HuH-7 (cell line): ENCODE measurements at places on chromosomes 4 and X.

DNA sequence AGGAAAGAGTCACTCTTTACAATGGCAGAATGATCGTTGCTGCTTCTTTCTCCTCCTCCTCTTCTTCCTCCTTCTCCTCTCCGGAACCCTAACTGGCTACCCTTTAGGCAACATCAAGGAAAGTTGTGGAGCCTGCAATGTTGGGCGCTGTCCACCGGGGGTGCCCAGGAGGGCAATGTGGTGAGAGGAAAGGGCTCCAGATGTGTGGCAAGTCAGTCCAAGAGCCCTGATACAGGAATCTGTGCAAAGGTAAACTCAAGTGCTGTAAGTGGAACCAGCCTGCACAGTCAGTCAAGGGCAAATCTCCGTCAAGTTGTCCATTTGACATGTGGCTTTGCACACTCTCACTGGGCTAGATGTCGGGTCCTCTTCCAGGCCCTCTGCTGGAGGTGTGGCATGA, 2.8 kb downstream of the RTL5 start:
- DNase-seq: peak; percentile 36

DNA sequence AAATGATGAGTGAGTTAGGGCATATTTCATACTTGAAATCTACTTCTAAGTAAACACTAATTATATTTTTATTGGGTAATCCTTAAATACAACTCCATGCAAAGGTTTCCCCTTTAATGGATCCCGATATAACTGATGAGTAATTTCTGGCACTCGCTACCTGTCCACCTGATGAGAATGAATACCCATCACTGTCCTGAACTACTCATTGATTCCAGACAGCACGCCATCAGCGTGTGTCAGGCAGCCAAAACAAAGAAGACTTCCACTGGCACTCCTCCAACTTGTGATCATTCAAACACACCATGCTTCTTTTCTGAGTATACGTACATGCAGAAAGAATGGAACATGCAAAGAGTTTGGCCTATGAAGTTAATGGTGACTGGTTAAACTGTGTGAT, 69.4 kb downstream of the HCCS start:
- no peak for DNase-seq

DNA sequence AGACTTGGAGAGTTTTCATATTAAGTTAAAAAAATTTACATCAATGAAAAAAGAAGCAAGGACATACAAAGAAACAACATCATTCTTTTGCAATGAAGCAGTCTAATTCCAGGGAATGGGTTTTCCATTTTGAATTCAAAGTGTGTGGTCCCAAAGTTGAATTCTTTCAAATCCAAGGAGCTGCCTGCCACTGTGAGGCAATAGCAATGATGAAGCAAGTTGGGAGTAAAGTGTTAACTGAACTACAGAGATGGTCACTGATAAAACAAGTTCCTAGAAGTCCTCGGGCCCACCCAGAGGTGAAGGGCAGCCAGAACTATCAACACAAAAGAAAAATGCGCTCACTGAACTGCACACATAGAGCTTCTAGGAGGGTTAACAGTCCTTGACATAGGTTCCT, 115.9 kb downstream of the RAB28 start:
- DNase-seq: peak; percentile 5

DNA sequence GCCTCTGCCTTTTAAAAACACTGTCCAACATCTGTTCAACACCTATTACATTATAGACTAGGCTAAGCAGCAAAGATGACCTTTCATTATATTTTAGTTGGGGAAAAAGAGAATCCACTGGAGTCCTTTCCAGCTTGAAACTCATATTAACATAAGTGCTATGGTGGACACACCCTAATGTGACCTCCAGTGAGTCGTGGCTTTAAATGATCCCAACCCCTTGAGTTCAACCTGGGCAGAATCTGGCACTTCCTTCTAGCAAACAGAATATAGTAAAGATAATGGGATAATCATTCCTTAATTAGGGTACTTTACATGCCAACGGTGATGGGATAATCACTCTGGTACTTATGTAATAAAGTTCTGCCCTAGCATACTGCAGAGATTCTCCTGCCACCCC, 162.6 kb downstream of the MAB21L2 start:
- DNase-seq: no peak

DNA sequence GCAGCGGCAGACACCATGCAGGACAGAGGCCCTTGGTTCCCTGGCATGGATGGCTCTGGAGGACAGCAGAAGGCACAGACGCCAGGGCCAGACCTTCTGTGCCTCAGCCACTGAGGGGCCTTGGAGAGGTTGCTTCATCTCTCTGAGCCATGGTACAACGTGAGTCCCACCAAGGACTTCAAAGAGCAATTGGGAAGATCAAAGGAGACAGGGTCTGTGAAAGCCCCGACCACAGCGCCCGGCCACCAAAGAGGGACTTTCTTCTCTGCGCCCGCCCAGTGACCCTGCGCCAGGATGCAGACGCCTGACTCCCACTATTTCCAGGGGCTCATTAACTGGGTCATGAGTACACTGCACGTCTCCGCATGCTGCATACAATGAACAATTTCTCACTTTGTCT, 174.0 kb downstream of the AFAP1 start:
- no peak for DNase-seq

DNA sequence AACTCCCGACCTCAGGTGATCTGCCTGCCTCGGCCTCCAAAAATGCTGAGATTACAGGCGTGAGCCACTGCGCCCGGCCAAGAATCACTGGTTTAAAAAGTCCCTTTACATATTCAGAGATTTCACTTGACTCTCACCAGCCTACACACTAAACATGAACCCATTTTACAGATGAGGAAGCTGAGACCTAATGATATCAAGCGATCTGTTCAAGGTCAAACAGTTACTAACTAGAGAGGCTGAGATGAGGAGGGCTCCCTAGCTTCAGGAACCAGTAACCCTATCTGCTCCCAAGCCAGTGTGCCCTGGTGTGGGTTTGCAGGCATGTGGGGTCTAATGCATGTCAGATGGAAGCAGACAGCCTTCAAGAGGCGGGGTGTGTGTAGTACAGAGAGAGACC, 59.6 kb upstream of the AFAP1 start:
- no peak for DNase-seq

- no peak for DNase-seq
Measured at GRCh38 chrX:115583496-115584004, 22.6 kb downstream of the PLS3 start.

DNA sequence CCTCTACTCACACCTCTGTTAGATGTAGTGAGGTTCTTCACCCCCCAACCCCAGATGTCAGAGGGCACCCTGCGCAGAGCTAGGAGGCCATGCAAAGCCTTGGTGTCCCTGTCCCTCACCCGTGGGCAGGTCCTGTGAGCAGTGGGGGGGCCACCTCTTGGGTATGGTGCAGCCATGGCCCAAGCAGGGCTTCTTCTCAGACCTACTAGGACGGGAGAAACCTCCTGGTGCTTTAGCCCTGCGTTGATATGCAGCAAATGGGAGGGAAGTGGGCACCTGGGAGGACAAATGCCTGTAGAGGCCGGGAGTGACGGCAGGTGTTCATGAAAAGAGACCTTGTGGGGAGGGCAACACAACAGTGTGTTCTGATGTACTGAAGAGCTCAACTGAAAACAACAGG, 38.5 kb upstream of the MSANTD1 start:
- DNase-seq: no peak

- no peak for DNase-seq
Measured at GRCh38 chr4:25884031-25884782, 21.4 kb upstream of the SEL1L3 start.

GRCh38 chr4:114547340-114548134, 51.1 kb upstream of the UGT8 start:
- DNase-seq: no peak

DNA sequence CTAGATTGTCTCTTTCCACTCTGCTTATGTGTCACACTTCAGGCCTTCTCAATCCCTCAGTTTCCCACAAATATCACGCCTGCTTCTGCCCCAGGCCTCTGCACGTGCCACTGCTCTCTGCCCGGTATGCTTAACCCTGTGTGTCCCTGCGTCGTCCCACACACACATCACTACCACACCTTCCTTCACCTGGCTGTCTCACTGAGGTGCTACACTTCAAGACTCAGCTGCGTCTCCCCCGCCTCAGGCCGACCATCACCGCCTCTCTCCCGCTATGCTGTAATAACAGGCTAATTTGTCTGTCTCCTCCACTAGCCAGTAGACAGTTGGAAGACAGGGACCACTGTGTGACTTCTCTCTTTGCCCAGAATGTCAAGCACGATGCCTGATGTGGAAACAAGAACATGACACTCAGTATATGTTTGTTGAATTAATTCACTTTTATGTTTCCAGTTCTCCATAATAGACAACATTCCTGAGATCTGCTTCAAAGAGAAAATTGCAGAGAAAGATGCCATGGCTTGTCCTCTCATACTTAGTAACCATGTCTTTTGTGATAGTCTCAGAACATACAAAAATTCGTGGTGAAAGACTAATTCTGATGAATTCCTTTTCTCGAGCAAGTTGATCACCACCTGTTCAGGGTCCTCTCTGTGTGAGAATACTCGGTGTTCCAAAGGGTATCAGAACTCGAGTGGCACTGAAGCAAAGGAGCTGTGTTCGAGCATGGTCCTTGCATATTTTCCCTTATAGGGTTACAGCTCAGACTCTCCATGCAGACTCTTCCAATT, 54.2 kb downstream of the AFAP1 start:
- DNase-seq: no peak

GRCh38 chr4:153519687-153520086, 53.5 kb downstream of the TMEM131L start:
- DNase-seq: no peak

DNA sequence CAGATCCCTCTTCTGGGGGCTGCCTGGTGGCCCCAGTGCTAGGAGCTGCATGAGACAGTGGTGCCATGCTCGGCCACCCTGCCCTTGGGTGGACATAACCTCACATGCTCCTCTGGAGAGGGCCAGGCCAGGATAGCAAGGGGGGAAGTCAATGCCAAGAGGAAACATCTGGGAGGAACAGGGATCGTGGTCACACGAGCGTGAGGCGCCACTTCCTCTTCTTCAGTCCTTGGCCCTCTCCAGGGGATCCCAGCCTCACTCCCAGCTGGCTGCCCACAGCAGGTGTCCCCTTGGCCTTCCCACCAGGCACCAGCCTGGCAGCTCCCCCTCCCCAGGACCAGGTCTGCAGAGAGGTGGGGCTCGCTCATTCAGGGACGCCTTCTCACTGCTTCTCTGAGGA, 28.6 kb downstream of the TBC1D14 start:
- DNase-seq: no peak

DNA sequence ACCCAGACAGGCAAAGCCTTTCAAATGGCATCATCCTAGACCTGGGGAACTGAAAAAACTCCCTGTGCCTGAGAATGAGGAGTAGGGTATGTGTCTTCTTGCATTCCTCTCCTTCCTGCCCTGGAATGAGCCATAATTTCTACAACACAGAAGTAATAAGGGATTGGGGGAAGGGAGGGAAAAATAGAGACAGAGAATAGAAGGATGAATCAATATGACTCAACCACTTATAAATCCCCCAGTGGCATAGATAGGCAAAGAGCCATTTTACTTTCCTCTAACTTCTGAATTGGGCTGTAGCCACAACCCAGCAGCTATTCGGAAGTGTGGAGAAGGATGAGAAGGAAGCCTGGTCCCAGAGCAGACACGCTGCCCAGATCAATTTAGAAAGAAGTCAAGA, 99.9 kb downstream of the NHS start:
- DNase-seq: no peak

DNA sequence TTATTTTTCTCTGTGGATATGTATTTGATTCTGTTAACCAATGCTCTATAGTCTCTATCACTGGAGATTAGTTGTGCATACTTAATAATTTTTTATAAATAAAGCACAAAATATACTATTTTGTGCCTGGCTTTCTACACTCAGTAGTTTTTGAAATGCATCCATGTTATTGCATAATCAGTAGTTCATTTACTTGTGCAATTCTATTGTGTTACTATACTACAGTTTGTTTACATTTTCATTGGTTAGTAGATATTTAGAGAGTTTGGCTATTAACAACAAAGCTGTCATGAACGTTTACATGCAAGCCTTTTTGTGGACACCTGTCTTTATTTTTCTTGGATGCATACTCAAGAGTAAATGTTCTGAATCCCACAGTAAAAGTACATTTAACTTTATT, 265.0 kb upstream of the FAT4 start:
- no peak for DNase-seq

DNA sequence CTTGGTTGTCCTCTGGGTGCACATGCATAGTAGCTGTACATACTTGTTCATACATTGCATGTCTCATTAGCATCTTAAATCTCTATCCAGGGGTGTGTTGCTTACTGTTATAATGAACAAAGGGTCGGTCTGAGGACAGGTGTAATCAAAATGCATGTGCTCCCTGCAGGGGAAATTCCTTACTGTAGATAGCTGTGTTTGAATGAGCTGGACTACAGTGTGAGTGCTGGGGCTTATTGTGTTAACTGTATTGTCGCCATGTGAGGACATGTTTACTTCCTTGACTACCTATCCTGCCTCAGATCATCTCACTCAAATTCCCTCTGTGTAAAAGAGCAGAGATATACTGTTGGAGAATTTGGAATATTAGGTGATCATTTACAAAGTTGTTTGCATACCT, 98.7 kb downstream of the KLHL34 start:
- no peak for DNase-seq

GRCh38 chrX:40151211-40152172, 53.7 kb upstream of the BCOR start:
- peak; percentile 59 for DNase-seq

DNA sequence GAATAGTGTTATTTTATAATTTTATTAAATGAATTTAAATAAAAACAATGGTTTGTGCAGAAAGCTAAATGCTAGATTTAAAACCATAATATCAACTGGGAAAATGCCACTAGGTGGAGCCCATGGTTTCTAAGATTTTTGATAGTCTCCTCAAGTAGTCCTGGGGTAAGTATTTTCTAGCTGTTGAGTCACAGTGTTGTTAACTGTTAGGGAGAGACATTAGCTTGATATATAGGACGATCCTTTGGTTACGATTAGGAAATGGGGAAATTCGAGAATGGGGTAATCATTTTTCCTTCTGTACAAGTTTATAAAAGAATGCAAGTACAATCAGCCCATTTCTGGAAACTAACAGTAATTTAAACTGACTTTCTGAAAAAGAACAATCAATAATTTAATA, 378.4 kb downstream of the ANKRD50 start:
- peak; percentile 24 for DNase-seq

DNA sequence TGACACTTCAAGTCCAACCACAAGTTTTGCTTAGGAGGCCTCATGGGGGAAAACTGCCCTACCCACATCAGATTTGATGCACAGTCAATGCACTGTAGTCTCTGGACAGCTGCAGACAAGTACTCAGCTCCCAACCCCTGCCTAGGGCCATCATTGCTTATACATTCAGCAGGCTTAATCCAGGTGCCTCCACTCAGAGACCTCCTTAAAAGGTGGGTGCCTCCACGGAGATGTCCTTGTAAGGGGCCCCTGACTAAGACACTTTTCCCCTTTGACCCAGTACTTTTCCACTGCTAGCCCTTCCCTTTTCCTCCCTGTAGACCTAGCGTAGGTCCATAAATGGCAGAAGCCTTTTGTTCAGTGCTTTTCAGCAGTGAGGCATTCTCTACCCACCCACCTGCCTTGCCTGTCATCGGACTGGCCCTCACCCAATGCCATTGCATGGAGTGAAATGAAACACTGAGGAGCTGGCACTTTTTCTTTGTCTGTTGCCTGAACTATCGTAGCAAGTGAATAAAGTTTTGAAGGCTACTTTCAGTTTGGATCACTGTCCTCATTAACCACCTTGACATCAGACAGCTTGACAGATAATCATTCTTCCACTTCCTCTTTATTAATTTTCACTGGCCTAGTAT, 23.8 kb upstream of the PLK4 start:
- no peak for DNase-seq
